ENCODE measurements at places on chromosomes 7 and 10.

DNA sequence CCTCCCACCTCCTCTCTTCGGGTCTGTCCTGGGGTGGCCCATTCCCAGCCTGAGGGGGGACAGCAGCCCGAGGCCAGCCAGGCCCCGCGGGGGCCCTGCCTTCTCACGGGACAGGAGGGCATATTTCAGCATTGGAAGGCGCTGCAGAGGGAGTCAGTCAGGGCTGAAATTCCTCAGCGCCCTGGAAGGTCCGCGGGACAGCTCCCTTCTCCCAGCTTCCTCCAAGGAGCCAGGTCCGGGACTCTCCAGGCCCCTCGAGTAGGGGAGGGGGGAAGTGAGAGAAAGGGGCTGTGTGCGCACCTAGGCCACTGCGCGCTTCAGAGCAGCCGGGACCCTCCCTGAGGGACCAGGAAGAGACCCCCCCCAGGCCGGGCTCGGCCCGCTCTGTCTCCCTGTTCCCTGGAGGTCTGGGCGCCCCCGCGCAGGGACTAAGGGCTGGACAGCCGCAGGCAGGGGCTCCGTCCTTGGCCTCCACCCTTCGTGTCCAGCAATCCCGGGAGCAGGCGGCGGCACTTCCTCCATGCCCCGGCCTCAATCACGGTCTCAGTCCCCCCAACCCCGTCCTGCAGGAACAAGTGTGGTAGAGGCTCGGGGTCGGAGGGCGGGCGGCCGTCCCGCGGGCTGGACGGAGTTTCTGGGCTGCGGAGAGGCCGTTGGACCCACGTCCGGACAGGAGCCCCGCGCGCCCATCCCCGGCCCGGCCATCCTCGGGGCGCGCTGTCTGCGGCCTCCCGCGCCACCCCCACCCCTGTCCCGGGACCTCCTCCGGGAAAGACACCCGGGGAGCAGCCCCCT is 6.0 kb upstream of the ELFN1 start:
- no peak for DNase-seq

DNA sequence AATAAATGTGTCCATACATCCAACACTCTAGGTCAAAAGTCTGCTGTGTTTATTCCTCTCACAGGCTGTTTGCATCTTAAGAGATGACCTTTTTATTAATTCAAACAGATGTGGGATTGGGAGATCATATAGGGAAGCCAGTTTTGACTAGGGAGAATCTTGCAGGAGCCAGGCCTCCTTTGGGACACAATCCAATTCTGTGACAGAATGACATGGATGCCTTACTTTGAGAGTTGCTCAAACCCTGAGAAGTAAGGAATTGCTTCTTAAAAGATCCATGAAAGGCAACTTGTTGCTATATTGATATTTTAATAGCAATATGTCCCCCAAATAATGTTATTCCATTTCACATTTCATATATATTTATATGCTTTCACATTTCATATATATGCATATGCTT is 53.5 kb upstream of the CACNB2 start:
- DNase-seq: no peak

DNA sequence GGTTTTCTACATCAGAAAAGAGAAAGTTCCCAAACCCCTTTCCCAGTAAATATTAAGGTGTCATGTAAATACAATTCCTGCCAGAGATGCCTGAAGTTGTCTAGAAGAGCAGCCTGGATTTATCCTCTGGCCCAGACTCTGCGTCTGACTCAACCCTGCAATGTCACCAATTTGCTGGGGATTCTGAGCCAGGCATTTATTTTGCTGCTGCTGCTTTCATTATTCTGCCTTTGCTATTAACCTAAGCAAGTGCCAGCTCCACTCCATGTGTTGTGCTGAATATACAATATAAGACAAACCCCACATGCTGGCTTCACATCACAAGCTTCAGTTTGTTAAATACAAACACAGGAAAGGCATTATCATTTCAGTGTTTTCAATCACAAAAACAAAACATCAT is 59.1 kb downstream of the ELAPOR2 start:
- no peak for DNase-seq

DNA sequence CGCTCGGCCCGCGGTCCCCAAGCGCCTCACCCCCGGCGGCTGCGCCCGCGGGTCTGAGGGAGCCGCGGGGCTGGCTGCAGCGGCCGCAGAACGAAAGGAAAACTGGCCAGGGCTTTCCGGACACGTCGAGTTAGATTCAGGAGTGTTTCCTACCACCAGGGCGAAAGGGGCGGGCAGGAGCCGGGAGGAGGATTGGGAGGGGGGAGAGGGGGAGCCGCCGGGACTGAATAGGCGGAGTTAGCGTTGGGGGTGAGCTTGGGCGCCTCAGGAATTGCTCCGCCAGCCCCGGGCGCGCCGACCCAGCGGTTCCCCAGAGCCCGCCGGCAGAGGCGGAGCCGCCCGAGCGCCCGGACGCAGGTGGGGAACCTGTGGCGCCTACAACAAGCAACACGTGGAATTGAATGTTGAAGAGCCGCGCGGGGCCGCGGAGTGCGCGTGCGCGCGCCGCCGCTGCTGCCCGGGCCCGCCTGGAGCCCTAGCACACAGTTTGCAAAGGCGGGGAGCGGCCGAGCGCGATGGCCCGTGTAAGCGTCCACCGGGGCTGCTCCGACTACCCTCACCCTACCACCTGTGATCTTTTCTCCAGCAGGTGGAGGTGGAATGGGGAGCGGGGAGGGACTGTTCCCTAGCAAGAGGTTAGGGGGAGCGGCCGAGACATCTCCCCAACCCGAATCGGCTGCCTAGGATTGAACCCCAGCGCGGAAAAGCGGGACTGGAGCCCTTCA is at the start of gene CADPS2:
CADPS2 (minus strand) TSS at position 104 of the 725 bp plus-strand sequence. CDS start 123 bp downstream, outside the sequence.
- no peak for DNase-seq

GRCh38 chr10:2964632-2965296 is 102.6 kb upstream of the PFKP start:
- DNase-seq: no peak

DNA sequence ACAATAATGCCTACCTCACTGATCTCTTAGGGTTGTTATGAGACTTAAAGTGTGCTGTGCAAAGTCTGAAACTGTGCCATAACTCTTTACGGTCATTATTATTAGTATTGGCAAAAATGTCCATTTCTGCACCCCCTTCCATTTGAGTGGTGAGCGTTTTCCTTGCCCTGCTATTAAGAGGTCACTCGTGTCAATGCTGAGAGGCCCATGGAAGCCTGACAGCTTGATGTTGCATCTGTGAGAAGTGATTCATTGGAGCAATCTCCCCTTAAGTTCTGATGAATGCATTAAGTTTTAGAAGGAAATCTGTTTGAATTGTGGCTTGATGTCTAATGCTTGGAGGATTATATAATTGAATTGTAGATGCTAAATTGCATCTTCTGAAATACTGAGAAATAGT is 253.3 kb downstream of the FRMD4A start:
- no peak for DNase-seq

GRCh38 chr10:8180360-8181109 is 126.0 kb downstream of the GATA3 start:
- no peak for DNase-seq

DNA sequence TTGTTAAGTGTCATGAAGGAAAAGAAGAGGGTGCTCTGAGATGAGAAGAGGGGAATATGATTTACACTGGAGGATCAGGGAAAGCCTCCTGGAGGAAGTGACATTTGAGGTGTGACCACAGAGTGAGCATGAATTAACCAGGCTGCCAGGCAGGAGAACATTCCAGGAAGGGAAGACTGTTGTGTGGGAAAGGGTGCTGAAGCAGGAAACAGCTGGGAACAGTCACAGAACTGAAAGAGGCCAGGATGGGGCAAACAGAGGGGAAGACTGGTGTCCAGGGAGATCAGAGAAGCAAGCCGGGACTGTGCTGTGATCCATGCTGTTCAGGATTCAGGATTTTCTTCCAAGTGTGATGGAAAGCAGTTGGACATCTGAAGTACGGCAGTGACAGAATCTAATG is 14.9 kb downstream of the HIPK2 start:
- DNase-seq: no peak

- DNase-seq: no peak
Measured at GRCh38 chr7:33998476-33998875, 93.1 kb downstream of the BMPER start.

- no peak for DNase-seq
Measured at GRCh38 chr10:56823849-56824248, 462.8 kb upstream of the ZWINT start.

- no peak for DNase-seq
Measured at GRCh38 chr10:48606530-48607355, 1.9 kb upstream of the ARHGAP22 start.

GRCh38 chr7:10804770-10805169 is 168.9 kb upstream of the PHF14 start:
- DNase-seq: no peak

DNA sequence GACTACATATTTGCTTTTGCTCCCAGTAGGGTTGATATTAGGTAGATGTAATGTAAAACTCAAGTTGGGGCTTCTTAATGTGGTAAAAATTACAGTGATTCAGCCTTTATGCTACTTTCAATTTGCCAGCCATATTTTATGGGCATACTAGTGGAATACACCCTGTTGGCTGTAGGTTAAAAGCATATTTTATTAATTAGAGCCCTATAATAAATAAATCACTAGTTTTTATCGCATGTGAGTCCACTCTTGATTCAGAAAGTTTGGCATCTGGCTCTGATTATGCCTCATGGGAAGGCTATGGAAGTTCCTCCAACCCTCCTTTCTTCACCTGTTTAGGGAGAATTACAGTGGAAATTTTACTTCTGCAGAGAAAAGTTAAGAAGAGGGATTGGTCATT is 390.9 kb downstream of the GATA3 start:
- DNase-seq: no peak

DNA sequence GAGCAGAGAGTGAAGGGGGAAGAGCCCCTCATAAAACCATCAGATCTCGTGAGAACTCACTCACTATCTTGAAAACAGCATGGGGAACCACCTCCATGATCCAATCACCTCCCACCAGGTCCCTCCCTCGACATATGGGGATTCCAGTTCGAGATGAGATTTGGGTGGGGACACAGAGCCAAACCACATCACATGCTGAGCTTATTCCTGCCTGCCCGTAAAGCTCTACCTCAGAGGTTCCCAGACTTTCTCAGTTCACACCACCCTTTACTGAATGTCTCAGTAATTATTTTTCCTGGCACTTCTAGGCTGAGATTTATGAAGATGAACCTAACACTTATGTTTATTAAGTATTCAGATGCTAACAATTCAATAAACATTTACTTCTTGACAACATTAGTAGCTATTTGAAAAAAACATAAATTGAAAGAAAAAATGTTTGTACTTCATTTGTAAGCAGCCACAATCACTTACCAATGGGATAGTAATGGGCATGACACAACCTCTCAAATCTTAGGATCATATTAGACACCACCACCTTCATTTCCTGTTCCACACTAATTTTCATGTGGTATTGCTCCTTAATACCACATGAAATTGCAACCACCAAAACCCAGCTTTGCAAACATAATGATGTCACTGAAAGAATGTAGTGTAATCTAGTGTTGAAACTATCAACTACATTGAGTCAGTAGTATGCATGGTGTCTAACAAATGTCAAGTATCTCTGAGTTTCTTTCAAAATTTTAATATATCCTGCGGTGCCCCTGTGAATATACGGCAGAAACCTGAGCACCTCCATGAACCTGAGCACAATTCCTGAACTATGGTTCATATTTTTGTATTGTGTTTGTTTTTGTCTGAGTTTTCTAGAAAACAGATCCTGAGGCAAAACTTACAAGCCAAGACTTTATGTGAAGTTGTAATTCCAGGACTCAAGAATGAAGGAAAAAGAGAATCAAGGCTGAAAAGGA is 4.5 kb upstream of the DGKI start:
- no peak for DNase-seq

GRCh38 chr7:135744938-135745702 is 3.5 kb downstream of the FAM180A start:
- no peak for DNase-seq

- no peak for DNase-seq
Measured at GRCh38 chr10:11830836-11831519, 7.8 kb downstream of the PROSER2 start.

DNA sequence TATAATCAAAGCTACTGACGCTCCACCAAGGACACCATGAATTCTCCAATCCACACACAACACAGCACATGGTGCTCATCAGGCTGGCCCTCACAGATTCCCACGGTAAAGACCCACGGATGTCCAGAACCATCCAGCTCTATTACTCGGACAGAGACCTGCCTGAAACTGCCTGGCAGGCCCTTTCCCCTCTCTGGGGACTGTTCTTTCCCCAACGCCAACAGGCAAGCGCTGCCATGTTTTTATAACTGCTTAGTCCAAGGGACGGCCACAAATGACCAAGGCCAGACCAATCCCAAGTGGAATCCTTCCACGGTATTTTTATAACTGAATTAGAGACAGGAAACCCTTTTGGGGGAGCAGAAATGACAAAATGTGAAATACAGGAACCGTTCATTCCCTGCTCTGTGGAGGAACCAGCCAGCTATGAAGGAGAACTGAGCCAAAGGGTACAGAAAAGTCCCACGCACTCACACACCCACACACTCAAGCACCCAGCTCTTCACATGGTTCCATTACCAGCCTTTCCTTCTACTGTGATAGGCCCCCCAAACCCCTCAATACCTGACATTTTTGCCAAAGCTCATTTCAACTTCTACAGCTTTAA is 4.1 kb downstream of the PIP4K2A start:
- DNase-seq: no peak

- no peak for DNase-seq
Measured at GRCh38 chr7:157633465-157634185, 296.8 kb downstream of the DNAJB6 start.

GRCh38 chr10:49617121-49618020 is 3.5 kb downstream of the CHAT start:
- no peak for DNase-seq

GRCh38 chr7:100641860-100642533 is 645 bp upstream of the TFR2 start:
- no peak for DNase-seq

GRCh38 chr10:129962031-129962871 is 1.8 kb downstream of the EBF3 start:
- DNase-seq: no peak

- no peak for DNase-seq
Measured at GRCh38 chr7:3605222-3605621, 304.2 kb downstream of the SDK1 start.

GRCh38 chr10:46516660-46517416 is 39.6 kb downstream of the GPRIN2 start:
- DNase-seq: no peak

- no peak for DNase-seq
Measured at GRCh38 chr10:131938681-131939080, 37.9 kb downstream of the PPP2R2D start.

- no peak for DNase-seq
Measured at GRCh38 chr10:21413268-21413667, 112.2 kb downstream of the SKIDA1 start.

GRCh38 chr7:112296432-112296831 is 89.9 kb downstream of the ZNF277 start:
- DNase-seq: no peak

GRCh38 chr7:50644114-50644513 is 78.9 kb upstream of the DDC start:
- no peak for DNase-seq

- no peak for DNase-seq
Measured at GRCh38 chr7:120742372-120742771, 115.6 kb downstream of the TSPAN12 start.

GRCh38 chr7:37212556-37212955 is 236.1 kb downstream of the ELMO1 start:
- DNase-seq: no peak

GRCh38 chr7:90661290-90662151 is 65.4 kb downstream of the CDK14 start:
- no peak for DNase-seq

GRCh38 chr10:113297226-113297625 is 255.6 kb upstream of the HABP2 start:
- no peak for DNase-seq
